Neuronal stem cell (in vitro differentiated cells): ENCODE measurements at places on chromosomes 7 and 10.
A peak's percentile ranks its signal among the peaks of the same experiment; 100 is the strongest.

DNA sequence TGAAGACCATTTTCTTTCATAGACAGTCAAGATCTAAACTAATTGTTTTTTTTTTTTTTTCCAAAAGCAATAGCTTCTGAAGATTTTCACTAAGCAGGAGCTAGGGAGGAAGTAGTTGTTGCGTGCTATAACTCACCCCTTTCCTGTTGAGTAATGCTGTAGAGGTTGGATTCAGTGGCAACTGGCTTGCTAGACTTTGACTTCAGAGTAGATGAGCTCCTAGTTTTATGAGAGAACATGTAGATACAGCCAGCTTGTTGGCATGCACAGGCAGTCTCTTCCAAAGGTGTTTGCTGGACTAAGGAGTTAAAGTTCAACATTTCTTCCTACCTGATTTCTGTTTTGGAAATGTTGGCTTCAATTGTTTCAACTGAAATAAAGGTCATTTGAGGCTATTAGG is 66.2 kb upstream of the MXI1 start:
- no peaks in the 10 kb centered on the region for H3K4me1 ChIP-seq
- H3K36me3 ChIP-seq: no peaks in the 10 kb centered on the region
- H3K27ac ChIP-seq: no peak overlapping the region
- H3K4me3 ChIP-seq: no peak overlapping the region

- peaks cover 4% of the 10 kb centered on the region for H3K4me1 ChIP-seq
- H3K36me3 ChIP-seq: no peaks in the 10 kb centered on the region
- H3K4me3 ChIP-seq: no peak overlapping the region
- no peak for DNase-seq
- H3K27me3 ChIP-seq: no peaks in the 10 kb centered on the region
- no peak overlapping the region for H3K27ac ChIP-seq
Observed at GRCh38 chr7:148306759-148307158, 283.8 kb upstream of the C7orf33 start.

GRCh38 chr10:125633517-125633999 is 49.4 kb downstream of the TEX36 start:
- H3K27ac ChIP-seq: no peak overlapping the region
- H3K27me3 ChIP-seq: no peaks in the 10 kb centered on the region
- peaks cover 4% of the 10 kb centered on the region for H3K4me1 ChIP-seq
- H3K36me3 ChIP-seq: no peaks in the 10 kb centered on the region
- no peak for DNase-seq
- H3K4me3 ChIP-seq: no peak overlapping the region

DNA sequence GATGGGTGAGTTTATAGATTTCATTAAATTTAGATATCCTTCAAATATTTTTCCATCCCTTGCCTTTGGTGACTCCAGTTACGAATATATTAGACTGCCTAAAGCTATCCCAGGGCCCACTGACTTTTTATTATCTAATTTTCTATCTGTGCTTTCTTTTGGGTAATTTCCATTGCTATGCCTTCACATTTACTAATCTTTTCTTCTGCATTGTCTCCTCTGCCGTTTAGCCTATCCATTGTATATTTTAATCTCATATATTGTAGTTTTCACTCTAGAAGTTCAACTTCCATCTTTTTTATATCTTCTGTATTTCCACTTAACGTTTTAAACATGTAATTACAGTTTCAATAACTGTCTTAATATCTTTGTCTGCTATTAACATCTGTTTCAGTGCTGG is 78.6 kb upstream of the HDAC9 start:
- no peak overlapping the region for H3K4me3 ChIP-seq
- H3K36me3 ChIP-seq: no peaks in the 10 kb centered on the region
- peaks cover 4% of the 10 kb centered on the region for H3K4me1 ChIP-seq
- H3K27me3 ChIP-seq: no peaks in the 10 kb centered on the region
- no peak overlapping the region for H3K27ac ChIP-seq

- peaks cover 7% of the 10 kb centered on the region for H3K4me1 ChIP-seq
- no peak overlapping the region for H3K4me3 ChIP-seq
- H3K27ac ChIP-seq: no peak overlapping the region
- no peaks in the 10 kb centered on the region for H3K27me3 ChIP-seq
- no peak for DNase-seq
Observed at GRCh38 chr10:14211610-14212009, 119.1 kb downstream of the FRMD4A start.

GRCh38 chr7:92343714-92344113 is 97.9 kb downstream of the ANKIB1 start:
- no peaks in the 10 kb centered on the region for H3K36me3 ChIP-seq
- H3K4me3 ChIP-seq: no peak overlapping the region
- H3K27ac ChIP-seq: no peak overlapping the region
- H3K27me3 ChIP-seq: no peaks in the 10 kb centered on the region
- no peaks in the 10 kb centered on the region for H3K4me1 ChIP-seq
- no peak for DNase-seq

- H3K4me3 ChIP-seq: no peak overlapping the region
- no peak overlapping the region for H3K27ac ChIP-seq
- peaks cover 12% of the 10 kb centered on the region for H3K36me3 ChIP-seq
- peaks cover 8% of the 10 kb centered on the region for H3K4me1 ChIP-seq
- no peak for DNase-seq
Observed at GRCh38 chr10:102344067-102344466, 51.4 kb upstream of the NFKB2 start.

- H3K36me3 ChIP-seq: no peaks in the 10 kb centered on the region
- H3K27me3 ChIP-seq: no peaks in the 10 kb centered on the region
- H3K4me1 ChIP-seq: peaks cover 9% of the 10 kb centered on the region
- DNase-seq: no peak
- no peak overlapping the region for H3K27ac ChIP-seq
Observed at GRCh38 chr7:2313450-2314208, 612 bp downstream of the SNX8 start.

DNA sequence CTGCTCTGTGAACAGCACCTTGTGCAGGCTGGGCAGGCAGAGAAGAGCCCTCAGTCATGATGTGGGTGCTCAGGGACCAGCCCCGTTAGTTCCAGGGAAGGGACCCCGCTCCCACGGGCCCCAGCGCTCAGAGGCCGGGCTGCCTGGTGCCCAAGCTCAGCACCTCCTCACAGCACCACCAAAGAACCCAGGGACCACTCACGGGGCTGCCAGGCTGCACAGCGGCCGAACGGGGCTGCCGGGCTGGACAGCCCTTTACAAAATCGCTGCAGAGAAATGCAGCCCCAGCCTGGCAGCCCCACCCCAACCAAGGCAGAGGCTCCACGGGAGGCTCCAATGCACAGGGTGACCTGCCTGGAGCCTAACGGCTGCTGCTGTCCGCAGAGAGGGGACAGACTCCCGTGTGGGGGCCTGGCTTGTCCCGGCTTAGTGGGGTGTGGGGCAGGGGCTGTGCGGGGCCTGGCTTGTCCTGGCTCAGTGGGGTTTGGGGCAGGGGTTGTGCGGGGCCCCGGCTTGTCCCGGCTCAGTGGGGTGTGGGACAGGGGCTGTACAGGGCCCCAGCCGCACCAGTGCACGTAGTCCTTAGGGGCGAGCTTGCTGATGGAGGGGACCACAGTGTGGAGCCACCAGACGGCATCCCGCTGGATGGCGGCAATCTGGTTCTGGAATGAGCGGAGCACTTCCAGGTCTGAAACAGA is 9.2 kb downstream of the INTS1 start:
- no peaks in the 10 kb centered on the region for H3K27me3 ChIP-seq
- DNase-seq: no peak
- no peaks in the 10 kb centered on the region for H3K4me1 ChIP-seq

DNA sequence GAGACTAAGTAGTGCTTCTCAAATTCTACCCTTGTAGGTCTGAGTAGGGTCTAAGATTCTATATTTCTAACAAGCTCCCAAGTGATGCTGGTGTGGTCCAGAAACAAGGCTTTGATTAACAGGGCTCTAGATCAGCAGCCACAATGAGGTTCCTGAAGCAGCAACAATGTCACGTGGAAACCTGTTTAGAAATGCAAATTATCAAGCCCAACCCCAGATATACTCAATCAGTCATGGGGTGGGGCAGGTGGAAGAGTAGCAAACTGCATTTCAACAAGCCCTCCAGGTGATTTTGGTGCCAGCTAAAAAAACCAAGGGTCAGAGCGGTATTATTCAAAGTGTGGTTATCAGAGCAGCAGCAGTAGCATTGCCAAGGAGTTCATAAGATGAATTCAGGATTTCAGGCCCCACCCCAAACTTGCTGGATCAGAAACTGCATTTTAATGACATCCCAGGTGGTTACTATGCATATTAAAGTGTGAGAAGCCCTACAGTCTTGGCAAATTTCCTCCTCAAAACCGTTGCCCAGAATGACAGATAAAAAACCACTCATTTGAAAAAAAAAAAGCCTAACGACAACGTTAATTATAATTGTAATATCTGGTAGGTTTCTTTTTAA is 199.2 kb downstream of the AHR start:
- DNase-seq: no peak
- no peaks in the 10 kb centered on the region for H3K36me3 ChIP-seq
- no peaks in the 10 kb centered on the region for H3K27me3 ChIP-seq
- H3K4me3 ChIP-seq: no peak overlapping the region

- H3K27ac ChIP-seq: no peak overlapping the region
- no peak for DNase-seq
- peaks cover 42% of the 10 kb centered on the region for H3K27me3 ChIP-seq
- no peak overlapping the region for H3K4me3 ChIP-seq
Observed at GRCh38 chr7:128939075-128939860, 1.5 kb downstream of the IRF5 start.

DNA sequence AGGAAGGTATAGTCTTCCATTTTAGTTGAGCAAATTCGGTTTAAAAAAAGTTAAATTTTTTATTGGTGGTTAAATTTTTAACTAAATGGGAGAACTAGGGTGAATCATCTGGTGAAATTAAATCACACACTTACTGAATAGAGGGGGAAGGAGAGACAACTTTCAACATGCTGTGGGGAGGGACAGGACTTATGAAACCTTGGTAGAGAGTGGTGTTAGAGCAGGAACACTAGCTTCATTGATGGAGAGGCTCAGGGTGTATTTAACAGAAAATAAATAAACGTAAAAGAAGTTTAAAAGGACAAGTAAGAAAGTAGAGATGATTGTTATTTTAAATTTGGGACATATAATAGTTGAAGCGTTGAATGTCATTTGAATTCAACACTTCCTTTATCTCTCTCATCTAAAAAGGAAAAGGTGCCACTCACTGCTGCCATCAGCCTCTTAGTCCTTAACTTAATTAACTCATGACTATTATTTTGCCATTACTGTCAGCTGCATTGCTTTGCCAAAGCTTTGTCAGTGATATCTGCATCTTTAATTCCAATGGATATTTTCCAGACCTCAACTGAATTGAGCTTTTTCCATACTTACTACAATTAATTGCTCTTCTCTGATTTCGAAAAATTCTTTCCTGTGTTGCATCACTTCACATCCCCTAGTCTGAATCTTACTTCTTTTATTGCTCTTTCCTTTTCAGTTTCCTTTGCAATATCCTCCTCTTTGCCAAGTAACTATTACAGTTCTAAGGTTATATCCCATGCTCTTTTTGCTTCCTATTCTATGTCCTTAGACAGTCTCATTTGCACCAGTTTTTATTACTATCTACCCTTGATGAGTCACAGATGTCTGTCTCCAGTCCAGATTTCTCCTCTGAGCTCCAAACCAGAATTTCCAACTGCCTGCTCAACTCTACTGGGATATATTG is 71.7 kb downstream of the GNAT3 start:
- H3K4me1 ChIP-seq: no peaks in the 10 kb centered on the region
- H3K27me3 ChIP-seq: no peaks in the 10 kb centered on the region
- no peaks in the 10 kb centered on the region for H3K36me3 ChIP-seq
- H3K4me3 ChIP-seq: no peak overlapping the region

DNA sequence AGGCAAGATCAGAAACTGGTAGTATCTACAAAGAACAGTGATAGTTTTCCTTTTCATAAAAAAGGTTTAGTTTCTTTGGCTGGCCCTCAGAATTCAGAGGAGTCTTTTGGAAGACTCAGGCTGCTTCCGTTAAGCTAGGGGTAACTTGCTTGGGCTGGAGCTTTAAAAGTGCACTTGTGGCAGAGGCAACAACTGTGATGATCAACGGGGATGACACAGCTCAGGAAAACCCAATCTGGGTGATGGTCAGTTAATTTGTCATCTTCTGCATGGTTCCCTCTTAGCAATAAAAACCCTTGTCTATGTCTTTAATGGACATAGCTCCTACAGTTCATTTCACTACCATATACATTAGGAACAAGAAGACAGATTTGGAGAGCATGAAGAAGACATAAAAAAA is 46.7 kb downstream of the SGMS1 start:
- DNase-seq: no peak
- no peak overlapping the region for H3K4me3 ChIP-seq
- no peaks in the 10 kb centered on the region for H3K36me3 ChIP-seq
- no peak overlapping the region for H3K27ac ChIP-seq
- no peaks in the 10 kb centered on the region for H3K27me3 ChIP-seq
- no peaks in the 10 kb centered on the region for H3K4me1 ChIP-seq

GRCh38 chr7:12715372-12716133 is 28.1 kb downstream of the ARL4A start:
- no peaks in the 10 kb centered on the region for H3K27me3 ChIP-seq
- peak overlapping the region; percentile 44 for H3K4me3 ChIP-seq
- DNase-seq: peak; percentile 64
- H3K27ac ChIP-seq: peak overlapping the region; percentile 74
- no peaks in the 10 kb centered on the region for H3K36me3 ChIP-seq

GRCh38 chr7:4744391-4745264 is 30.8 kb upstream of the AP5Z1 start:
- peak; percentile 84 for DNase-seq
- H3K4me1 ChIP-seq: peaks cover 10% of the 10 kb centered on the region
- no peak overlapping the region for H3K4me3 ChIP-seq

DNA sequence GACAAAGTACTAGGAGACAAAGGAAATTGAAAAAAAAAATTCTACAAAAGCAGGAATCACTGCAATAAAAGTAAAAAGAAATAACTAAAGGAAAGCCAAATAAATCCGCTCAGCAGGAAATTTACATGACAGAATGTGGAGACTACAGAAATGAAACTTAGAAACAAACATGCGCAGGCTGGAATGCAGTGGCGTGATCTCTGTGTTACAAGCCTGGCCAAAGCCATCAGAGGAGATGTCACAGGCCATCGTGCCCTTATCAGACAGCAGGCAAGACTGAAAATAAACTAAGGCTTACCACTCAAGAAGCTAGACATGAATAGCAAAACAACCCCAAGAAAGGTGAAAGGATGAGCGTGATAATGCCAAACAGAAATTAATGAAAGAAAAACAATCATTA is 6.3 kb upstream of the CAMK2B start:
- H3K4me3 ChIP-seq: no peak overlapping the region
- H3K27me3 ChIP-seq: peaks cover 30% of the 10 kb centered on the region
- H3K27ac ChIP-seq: no peak overlapping the region
- no peaks in the 10 kb centered on the region for H3K4me1 ChIP-seq
- H3K36me3 ChIP-seq: no peaks in the 10 kb centered on the region
